ENCODE measurements at places on chromosomes 5 and 9.

DNA sequence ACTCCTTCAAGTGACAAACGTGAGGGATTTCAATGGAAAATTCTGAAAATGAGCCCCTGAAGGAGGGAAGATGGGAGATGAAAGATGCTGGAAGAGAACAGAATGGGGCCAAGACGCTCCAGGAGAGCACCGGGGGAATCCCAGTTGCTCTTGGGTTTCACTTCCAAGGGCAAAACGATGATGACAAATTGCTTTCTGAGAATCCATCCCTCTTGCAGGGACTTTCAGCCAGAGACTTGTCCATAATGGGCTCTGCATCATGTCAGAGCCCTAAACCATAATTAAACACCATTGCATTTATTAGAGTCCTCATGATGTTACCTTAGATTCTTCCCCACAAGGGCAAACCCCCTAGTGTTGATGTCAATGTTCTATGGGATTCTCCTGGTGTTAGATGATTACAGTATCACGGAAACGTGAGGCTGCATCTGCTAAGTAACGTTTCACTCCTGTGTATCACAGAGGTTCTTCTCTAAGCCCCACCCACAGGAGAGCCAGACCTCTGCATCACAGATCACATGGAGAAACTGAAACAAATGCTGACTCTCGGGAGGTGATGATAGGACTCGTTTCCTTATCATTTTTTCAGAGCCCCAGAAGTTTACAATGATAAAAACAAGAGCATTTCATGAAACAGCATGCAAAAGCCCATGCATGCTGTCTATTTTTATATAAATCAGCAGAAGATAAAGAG lies 114.4 kb downstream of the TENT4A start:
- DNase-seq: peak; percentile 10

GRCh38 chr5:39072925-39073766 lies 1.1 kb downstream of the RICTOR start:
- DNase-seq: peak; percentile 65

DNA sequence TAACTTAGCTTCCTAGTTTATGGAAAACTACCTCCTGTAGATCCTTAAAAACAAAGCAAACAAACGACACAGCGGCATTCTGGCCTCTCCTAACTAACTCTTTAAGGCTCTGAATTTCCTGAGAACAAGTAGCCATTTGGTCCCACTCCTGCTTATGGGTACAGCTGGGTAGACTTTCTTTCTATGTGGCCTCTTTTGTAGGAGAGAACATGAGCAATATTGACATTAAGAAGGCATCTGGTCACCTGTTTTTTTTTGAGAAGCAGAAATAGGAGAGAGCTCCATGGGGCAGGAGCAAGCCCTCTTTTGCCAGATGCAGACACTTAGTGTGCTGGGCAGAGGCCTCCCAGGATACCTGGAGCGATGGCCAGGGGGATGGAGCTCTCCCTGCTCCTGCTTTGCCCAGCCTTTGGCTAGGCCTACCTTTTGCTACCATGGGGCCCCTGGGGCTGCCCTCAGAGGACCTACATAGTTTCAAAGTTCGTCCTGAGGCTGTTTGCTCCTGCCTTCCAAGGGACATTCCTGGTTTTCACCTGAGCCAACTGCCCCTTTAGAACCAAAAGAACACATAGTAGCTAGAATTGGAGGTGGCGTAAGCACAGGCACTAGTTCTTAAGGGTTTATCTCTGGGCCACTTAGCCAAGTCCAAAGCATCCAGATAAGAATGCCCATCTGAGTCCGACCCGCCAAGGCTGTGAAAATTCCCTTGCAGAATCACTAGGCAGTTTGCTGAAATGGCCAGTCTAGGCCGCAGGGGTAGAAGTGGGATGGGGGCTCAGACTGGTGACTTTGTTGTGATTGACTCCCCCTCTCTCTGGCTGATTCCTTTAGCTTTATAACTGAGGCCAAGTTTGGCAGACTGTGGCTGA lies 2.4 kb upstream of the STC2 start:
- DNase-seq: no peak

- DNase-seq: no peak
These were observed 32.0 kb upstream of the GTF2H2C start for GRCh38 chr5:69528035-69528434.

DNA sequence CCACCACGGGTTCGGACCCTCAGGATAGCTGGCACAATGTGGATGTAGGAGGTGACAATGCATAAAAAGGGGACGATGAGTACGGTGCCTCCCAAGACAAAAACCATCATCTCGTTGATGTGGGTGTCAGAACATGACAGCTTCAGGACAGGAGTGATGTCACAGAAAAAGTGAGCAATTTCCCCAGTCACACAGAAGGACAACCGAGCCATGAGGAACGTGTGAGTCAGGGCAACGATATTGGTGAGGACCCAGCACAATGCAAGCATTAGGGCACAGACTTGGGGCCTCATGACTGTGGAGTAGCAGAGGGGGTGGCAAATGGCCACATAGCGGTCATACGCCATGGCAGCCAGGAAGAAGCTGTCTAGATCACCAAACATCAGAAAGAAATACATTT lies 491 bp downstream of the OR1N1 start:
- DNase-seq: peak; percentile 18

DNA sequence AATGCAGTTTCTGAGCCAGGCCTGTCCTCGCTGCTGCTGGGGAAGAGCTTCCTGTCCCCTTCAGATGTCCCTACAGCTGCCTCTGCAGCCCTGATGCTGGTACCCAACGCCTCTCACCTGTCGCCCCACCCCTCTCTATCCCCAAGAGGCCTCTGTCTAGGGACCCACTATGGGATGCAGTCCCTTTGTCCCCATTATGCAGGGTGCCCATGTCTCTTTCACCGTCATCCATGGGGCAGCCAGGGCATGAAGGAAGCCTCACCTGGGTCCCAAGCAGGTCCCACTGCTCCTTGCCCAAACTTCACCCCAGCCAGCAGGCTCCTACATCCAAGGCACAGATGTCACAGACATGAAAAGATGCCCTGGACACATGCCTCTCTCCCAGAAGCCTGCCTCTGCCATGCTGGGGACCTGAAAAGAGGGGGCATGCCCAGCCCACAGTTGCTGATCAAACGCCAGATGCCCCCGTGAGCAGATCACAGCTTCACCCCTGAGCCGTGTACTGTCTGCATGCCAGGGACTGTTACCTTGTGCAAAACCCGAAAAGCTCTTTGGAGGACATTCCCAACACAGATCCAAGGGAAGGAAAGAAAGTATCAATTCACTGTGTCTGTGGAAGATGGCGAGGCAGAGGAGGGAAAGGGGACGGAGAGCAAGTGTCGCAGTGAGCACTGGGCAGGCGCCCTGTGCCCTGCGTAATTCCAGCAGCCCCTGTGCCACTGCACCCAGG lies 81.0 kb downstream of the ADAMTS2 start:
- DNase-seq: no peak

DNA sequence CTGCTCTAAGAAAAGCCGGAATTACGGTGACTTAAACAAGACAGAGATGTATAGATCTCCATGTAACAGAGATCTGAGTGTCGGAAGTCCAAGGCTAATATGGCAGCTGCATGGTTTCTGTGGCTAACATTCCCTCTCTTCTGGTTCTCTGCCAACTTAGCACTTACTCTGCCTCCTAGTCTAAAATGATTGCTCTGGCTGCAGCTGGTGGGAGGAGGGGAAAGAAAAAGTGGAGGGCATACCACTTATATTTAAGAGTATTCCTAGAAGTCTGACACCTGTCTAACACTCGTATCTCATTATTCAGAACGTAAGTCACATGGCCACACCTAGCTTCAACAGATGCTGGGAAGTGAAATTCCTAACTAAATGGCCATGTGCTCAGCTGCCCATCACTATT lies 551.5 kb upstream of the TLE4 start:
- DNase-seq: no peak

GRCh38 chr9:136799079-136799853 lies 3.1 kb downstream of the CCDC183 start:
- DNase-seq: no peak

DNA sequence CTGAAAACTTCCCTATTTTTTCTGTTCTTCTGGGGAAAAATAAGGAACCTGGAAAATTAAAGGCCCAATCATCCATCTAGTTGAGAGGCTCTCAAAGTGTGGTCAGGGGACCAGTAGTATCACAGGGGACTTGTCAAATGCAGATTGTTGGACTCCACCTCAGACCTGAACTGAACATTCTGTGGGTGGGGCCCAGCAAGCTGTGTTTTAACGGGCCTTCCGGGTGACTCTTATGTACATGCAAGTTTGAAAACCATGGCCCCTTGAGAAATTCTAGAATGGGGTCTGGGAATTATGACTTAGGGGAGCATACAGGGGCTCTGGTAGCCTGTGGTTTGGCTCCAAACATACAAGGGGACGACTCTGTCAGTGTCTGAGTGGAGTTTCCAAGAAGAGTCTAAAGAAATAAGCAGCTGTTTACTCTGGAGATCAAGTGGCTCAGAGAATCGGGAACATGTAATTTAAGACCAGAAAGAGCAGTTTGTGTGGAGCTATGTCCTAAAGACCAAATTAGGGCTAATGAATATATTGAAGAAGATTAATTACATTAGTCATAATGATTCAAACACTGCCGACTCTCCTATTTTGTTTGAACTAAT lies 177.4 kb downstream of the SLC28A3 start:
- DNase-seq: no peak

DNA sequence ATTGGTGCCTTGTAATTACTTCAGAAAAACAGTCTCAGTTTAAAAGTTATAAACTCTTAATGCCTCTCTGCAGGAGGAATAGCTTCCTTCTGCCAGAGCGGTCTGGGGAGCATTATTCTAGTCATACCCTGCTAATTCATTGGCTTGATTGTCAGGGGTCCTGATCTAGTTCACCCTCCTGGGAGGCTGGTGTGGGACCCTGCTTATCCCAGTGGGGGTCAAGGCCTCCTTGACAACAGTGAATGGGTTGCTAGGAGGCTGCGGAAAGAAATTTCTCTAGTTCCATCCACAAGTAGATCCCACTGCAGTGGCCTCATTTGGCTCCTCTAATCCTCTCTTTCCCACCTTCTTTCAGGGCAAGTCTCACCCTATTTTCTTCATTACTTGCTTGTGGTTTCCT lies 105.7 kb downstream of the TMC1 start:
- DNase-seq: no peak

- DNase-seq: peak; percentile 4
These were observed 355.5 kb downstream of the TLR4 start for GRCh38 chr9:118059484-118060278.

- no peak for DNase-seq
These were observed 42.1 kb upstream of the STXBP1 start for GRCh38 chr9:127569886-127570401.
